Muscle of arm (tissue), 14 donors: ENCODE measurements at places on chromosomes 16 and 17. TPM values are rescaled to one million over a fixed set of nuclear protein-coding genes. Genes with fewer than 3 reads are reported as not detected.

- no peak for DNase-seq
Observed at GRCh38 chr17:27083408-27084185, 210.3 kb upstream of the WSB1 start.

DNA sequence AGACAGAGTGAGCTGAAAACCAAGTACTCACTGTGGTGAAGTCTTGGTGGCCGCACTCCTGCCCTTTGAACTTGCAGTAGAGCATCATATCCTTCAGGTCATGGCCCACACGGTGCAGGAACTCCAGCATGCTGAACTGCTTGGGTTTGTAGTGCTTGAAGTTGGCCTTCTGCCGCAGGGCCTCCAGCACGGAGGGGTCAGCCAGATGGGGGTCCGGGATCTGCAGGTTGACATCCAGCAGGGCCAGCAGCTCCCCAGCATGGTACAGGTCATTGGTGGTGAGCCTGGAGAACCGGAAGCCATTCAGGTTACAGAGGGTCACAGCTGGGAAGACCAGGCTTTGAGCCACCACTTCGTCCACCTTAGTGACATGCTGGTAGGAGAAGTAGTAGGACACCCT, 99.1 kb upstream of the CCL2 start:
- no peak for DNase-seq

DNA sequence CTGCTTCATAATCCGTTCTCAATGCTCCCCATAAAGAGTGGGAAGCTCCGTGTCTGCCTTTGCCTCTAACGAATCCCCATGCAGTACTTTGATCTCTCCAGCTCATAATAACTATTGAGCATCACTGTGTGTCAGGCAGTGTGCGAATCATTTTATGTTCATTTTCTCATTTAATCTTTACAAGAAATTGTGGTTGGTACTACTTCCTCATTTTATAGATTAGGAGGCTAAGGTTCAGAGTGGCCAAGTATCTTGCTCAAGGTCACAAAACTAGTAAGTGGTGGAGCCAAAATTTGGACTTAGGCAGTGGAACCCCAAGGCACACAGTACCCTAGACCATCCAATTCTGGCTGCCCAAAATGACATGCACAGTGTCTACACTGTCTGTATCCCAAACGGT, 44.8 kb downstream of the ABCC12 start:
- DNase-seq: no peak

DNA sequence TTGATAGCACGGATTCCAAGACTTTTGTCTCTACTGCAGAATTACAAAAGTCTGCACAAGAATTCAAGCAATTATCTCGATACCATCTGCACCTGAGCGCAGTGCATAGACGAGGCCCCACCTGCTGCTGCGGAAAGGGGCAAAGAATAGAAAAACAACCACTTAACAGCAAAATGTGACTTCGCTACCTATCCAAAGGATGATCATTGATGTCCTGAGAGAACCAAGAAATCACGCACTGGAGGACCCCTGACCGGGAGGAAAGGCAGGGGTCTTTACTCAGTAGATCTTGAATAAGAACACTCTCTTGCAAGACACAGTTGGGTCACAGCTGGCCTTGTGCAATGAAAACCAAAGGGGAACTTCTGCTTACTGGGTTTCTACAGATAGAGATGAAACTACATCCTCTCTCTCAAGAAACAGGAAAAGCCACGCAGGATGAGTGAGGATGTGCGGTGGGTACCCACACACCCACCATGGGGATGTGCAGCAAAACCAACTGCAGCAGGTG, 147.4 kb upstream of the RPH3AL start:
- no peak for DNase-seq

Gene RAB26
- 0.54 TPM for polyA plus RNA-seq

Gene SLC52A1
- not detected for polyA plus RNA-seq

DNA sequence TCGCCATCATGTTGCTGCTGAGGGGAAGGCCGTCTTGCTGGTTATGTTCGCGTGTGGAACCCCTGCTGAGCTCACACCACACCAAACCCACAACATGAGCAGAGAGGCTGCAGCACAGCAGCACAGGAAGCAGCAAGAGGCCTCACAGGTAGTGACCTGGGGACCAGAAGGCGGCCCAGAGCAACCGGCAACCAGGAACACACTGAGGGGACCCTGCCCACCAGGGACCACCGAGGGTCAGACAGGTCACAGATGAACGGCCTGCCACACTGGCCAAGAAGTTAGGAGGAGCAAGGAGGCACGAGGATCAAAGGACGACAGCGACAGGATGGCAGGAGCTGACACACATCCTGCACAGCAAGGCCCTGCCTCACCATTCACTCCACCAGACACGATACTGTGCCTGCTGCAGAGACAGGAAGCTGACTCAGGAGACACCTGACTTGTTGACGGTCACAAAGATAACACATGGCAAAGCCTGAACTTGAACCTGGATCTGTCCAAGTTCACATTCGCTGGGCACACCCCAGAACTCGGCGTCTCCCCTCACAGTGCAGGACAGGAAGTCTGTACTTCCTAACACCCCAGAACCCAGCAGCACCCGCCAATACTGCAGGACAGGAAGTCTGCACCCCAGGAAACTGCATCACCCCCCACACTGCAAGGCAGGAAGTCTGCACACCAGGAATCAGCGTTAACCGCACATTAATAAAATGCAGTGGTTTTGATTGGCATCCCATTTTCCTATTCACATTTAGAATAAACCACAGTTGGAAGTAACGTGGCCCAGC, 98.5 kb downstream of the ZNF778 start:
- no peak for DNase-seq

Gene HID1
- polyA plus RNA-seq: 10.1 TPM
